ENCODE measurements at places on chromosomes 5 and 9. TPM values are rescaled to one million over a fixed set of nuclear protein-coding genes. Genes with fewer than 3 reads are reported as not detected.

ANGPTL2 gene
- 0.08 TPM for polyA plus RNA-seq

C5orf58 gene
- not detected for polyA plus RNA-seq

YTHDC2 gene
- 12.6 TPM for polyA plus RNA-seq

CARD9 gene
- polyA plus RNA-seq = 0.26 TPM

FREM1 gene
- not detected for polyA plus RNA-seq

MSX2 gene
- not detected for polyA plus RNA-seq

PDE6A gene
- polyA plus RNA-seq = 0.05 TPM

LRRTM2 gene
- not detected for polyA plus RNA-seq

ADGRD2 gene
- polyA plus RNA-seq = not detected

SLC27A6 gene
- polyA plus RNA-seq = not detected

All from IgD-negative memory B cell (primary cell).